ENCODE measurements at places on chromosomes 6 and 20.
A peak's percentile ranks its signal among the peaks of the same experiment; 100 is the strongest.

DNA sequence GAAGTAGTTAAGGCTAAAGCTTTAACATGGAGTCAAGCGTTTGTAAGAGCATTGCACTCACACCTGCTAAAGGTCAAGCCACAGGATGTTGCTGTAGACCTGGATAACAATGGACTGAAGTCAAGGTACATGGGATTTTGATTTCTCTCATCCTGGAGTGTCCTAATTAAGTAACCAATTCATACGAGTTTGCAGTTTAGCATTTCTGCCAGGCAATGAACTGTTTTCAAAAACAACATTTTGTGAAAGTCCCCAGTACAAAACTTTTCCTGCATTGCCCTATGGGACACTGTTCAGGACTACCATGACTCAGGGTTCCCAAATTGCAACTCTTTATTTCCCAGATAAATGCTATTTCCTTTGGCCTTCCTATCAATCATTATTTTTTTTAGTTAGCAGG is 17.4 kb upstream of the SIRPB1 start:
- no peak for DNase-seq

GRCh38 chr6:75466636-75467035 is 27.0 kb downstream of the FILIP1 start:
- DNase-seq: no peak

DNA sequence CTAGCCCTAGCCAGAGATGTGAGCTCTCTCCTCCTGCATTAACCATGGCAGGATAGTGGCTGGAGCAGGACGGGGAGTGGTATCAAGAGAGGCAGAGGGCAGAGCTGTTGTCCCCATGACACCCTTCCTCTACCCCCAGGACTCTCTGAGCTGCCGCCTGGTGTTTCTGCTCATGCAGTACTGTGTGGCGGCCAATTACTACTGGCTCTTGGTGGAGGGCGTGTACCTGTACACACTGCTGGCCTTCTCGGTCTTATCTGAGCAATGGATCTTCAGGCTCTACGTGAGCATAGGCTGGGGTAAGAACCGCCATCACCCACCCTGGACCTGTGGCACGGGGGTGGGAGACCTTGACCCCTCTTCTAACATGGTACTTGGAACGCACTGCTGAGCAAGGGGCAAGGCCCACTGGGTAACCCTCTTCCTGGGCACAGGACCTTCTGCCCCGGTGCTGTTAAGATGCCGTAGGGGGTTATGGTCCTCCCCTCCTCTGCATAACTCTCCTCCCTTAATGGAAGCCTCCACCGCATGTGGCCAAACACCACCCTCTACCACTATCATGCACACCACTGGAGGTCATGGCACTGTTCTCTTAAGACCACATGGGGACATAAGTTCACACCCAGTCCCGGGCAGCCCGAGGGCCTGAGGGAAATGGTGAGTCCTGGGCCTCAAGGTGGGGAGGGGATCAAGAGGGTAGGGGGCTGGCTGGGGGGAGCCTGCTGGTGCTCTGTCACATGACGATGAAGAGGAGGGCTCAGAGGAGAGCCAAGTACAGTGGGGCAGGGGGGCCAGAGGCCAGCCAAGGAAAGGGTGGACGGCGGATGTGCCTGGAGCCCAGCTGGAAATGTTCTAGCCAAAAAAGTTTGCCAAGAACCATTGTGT is 25.1 kb downstream of the GLP1R start:
- DNase-seq: no peak

DNA sequence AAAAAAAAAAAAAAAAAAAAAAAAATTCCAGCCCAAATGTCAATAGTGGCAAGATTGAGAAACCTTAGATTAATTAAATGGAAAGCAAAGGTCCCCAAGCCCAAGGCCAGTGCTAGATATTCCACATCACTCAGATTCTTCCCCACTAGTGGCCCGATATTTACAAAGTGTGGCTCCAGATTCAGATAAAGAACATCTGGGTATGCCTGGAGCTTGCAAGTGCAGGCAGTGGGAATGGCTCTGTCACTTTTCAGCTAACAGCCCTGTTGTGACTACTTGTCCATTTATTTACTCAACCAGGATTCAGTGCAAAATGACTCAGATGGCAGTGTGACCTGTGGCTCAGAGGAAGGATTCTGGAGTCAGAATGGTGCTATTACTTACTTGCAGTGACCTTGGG is 8.2 kb upstream of the KCNB1 start:
- no peak for DNase-seq

- no peak for DNase-seq
These were observed 244.6 kb downstream of the GJA1 start for GRCh38 chr6:121680058-121680457.

- DNase-seq: no peak
These were observed 318.9 kb upstream of the PLCB4 start for GRCh38 chr20:8749986-8750385.

DNA sequence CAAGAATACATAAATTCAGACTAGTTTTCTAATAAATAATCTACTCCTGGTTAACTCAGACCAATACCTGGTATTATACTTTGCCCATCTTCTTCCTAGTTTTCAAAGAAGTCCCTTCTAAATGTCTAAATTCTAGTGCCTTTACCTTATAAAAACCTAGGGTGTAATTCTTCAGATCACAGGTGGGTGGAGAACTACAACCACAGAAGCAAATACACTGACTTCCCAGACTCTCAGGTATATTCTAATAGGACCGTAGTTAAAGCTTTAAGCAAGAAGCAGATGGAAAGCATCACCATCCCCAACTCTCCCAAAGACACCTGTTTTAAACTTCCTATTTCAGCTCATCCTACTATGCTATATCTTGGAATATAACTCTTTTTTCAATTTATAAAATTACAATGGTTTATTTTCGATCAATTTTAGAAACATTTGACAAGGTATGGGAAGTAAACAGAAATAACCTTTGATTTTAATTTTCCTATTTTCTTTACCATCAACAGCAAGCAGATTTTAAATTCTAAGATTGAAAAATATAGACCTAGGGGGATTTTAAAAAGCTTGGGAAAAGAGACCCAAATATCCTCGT is 15.8 kb downstream of the MAN1A1 start:
- no peak for DNase-seq

- DNase-seq: no peak
These were observed 164.1 kb upstream of the SALL4 start for GRCh38 chr20:51966296-51966971.

DNA sequence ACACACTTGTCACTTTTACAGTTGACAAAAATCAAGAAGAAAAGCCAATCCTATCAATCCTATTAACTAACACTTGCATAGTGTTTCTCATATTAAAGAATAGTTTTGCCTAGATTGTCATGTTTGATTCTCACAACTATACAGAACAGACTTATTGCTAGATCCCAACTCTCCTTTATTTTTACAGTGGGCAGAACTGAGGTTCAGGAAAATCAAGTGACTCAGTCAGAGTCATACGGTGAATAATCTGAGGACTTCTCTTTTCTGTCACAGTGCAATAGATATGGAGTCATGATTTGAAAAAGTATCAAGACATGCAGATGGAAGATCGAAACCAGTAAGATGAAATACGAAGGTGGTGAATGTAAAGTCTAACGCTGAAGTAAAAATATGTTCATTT is 195.1 kb upstream of the CITED2 start:
- no peak for DNase-seq

- DNase-seq: no peak
These were observed 69.3 kb downstream of the ABHD12 start for GRCh38 chr20:25321262-25321831.

- no peak for DNase-seq
These were observed 42.8 kb upstream of the LOC128125822 start for GRCh38 chr6:63529498-63529897.

GRCh38 chr6:68653074-68653705 is 18.1 kb downstream of the ADGRB3 start:
- no peak for DNase-seq

DNA sequence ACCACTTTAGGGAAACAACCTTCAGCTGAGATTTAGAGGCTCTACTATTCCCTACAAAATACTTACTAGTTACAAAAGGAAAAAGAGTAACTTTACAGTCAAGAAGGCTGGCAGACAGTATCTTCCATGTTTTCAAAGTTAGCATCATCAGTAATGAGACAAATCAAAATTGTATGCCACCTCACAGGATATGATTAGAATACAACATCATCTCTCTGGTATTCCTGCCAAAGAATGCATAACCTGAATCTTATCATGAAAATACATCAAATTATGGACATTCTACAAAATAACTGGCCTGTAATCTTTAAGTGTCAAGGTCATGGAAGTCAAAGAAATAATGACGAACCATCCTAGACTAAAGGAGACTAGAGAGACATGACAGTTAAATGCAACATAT is 38.4 kb downstream of the CDK5RAP1 start:
- DNase-seq: no peak

DNA sequence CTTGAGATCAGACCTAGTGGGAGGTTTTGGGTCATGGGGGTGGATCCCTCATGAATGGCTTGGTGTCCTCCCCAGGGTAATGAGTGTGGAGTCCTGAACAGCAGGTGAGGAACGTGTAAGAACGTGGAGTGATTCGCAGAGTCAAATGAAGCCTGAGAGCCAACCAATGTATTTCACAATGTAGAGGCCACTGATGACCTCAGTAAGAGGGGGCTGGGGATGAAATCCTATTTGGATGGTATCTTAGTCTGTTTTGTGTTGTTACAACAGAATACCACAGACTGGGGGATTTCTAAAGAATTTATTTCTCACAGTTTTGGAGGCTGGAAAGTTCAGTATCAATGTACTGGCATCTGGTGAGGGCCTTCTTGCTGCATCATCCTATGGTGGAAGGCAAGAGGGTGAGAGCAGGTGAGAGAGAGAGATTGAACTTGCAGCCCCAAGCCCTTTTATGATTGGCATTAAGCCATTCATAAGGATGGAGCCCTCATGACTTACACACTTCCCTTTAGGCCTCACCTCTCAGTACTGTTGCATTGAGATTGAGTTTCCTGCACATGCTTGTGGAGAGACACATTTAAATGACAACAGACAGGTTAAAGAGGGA is 47.3 kb upstream of the HIVEP1 start:
- DNase-seq: no peak

DNA sequence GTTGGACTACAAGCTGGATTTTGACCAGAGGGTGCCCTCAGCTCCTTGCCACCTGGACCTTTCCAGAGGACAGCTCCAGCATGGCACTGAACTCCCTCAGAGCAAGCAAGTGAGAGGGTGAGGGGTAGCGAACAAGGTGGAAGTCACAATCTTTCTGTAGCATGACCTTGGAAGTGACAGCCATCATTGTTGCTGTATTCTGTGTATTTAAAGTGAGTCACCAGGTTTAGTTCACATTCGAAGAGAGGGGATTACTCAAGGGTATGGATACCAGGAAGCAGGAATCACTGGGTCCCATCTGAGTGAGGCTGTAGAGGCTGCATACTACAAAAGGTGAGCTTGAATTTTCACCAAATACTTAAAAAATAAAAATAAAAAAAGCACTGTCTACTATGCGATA is 280.0 kb upstream of the SPTLC3 start:
- no peak for DNase-seq

GRCh38 chr20:22974354-22974753 is 60.8 kb upstream of the SSTR4 start:
- DNase-seq: no peak

DNA sequence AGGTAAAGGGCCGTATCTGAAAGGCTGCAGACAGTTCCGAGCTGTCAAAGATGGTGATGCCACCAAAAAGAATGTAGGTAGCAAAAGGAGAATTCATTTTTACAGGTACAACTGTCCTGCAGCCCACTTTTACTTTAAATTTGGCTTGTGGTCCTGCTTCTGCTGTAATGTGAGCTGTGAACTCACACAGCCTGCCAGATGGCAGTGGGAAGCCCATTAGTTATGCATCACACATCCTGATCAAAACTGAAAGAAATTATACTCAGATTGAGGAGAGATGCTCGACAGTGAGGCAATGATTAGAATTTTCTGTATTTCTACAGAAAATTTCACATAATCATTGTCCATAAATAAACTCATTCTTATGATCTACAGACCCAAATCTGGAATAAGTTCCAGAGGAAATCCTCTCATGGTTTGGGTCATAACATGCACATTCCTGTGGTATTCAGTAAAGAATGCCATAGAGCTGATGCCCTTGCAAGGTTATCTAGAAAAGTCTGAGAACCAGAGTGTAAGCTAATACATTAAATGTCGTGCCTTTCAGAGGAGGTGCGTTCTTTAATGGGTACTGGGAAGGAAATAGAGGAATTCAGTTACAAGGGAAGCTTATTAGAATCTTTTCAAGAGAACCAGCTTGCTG is 23.9 kb upstream of the E2F3 start:
- peak; percentile 45 for DNase-seq

- DNase-seq: peak; percentile 74
These were observed 256.8 kb downstream of the SYNE1 start for GRCh38 chr6:152380351-152380767.

GRCh38 chr6:45757443-45758130 is 258.1 kb downstream of the CLIC5 start:
- no peak for DNase-seq

DNA sequence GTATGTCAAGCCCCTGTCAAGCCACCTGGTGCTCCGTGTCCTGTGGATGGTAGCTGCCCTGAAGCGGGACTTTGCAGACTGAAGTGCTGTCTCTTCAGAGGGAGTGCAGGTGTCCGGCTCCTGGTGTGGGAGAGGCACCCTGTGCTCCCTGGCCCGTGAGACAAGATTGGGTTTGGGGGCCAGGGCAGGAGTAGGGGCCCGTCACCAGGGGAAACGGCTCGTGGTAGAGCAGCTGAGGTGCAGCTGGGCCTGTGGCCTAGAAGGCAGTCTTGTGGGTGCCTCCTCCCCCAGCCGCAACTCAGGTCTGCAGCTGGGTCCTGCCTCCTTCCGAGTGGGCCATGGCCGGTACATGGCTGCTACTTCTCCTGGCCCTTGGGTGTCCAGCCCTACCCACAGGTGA is at the start of gene PTCRA:
Gene PTCRA (plus strand): TSS at position 322 of the 400 bp plus-strand sequence. CDS start 17 bp downstream, at position 339.
- no peak for DNase-seq

GRCh38 chr6:66568271-66568670 is 861.2 kb upstream of the EYS start:
- DNase-seq: no peak

GRCh38 chr20:4898282-4899244 is 102.7 kb downstream of the SLC23A2 start:
- no peak for DNase-seq

DNA sequence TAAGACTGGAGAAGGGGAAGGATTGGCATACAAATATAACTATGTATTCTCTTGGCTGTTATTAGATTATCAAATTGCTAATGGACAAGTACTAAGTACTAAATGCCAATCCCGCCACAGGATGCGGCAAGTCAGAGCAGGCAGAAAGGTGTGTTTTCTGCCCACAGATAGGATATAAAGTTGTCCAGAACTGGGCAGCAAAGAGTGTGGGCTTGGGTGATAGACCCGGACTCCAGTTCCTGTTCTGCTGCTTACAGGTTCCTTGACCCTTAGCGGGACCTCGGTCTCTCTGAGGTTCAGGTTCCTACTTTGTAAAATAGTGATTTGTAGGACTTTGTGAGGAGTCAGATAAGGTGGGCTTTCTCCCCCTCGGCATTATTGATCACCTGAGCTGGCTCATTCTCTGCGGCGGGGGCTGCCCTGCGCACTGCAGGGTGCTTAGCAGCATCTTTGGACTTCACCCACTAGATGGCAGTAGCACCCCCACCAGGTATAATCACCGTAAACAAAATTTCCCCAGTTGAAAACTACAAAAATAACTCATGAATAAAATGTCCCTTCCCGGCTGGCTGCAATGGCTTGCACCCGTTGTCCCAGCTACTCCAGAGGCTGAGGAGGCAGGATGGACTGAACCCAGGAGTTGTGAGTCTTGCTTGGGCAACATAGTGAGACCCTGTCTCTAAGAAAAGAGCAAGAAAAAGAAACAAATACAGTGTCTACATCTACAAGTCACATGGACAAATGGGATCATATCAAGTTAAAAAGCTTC is 193.1 kb downstream of the DOK5 start:
- DNase-seq: no peak

GRCh38 chr20:14775778-14776177 is 438.4 kb upstream of the FLRT3 start:
- peak; percentile 66 for DNase-seq

Measured in AG04449 (cell line).